Placental epithelial cell (primary cell): ENCODE measurements at places on chromosomes 5 and 9. TPM values are rescaled to one million over a fixed set of nuclear protein-coding genes. Genes with fewer than 3 reads are reported as not detected.

NMUR2 gene
- total RNA-seq = 0.11 TPM in 1 of 2 replicates, not detected in the other

LHX6 gene
- total RNA-seq = 0.33 TPM in 1 of 2 replicates, not detected in the other

TRAF1 gene
- 0.54 and 2.4 TPM in 2 replicates for total RNA-seq

CAMK4 gene
- total RNA-seq = 1.1 and 3.1 TPM in 2 replicates

GLDC gene
- 0.11 TPM in 1 of 2 replicates, not detected in the other for total RNA-seq

FOXI1 gene
- total RNA-seq = not detected in 2 replicates

PROB1 gene
- total RNA-seq = 1.2 and 2.7 TPM in 2 replicates

PPP2CA gene
- total RNA-seq = 47.5 and 115 TPM in 2 replicates

SLC6A18 gene
- total RNA-seq = not detected in 2 replicates
